ENCODE measurements at places on chromosomes 1 and 21.

- no peak for DNase-seq
Measured at GRCh38 chr1:224251741-224252146, 68.7 kb downstream of the DEGS1 start.

- DNase-seq, result no peak
Measured at GRCh38 chr1:204130981-204131892, 20.6 kb downstream of the ETNK2 start.

GRCh38 chr1:241944300-241944699, 13.3 kb upstream of the BECN2 start:
- no peak for DNase-seq

DNA sequence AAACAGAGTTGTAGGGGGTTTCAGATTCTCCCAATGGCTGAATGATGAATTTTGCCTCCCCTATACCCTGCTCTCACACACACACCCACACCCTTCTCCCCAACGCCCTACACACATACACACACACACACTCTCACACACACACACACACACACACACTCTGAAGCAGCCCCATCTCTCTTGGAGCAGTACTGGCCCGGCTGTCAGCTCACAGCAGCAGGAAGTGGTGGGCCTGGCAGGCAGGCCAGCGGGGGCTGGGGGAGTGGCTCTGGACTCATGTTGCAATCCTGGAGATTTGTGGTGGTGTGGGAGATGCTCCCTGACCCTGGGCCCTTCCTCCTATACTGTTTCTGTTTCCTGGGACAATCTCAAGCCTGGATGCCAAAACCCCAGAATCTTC, 2.2 kb downstream of the IKBKE start:
- DNase-seq, result no peak

- DNase-seq, result no peak
Measured at GRCh38 chr1:44707112-44707881, 23.7 kb downstream of the RNU5D-1 start.

GRCh38 chr1:214439352-214440119, 111.9 kb downstream of the PTPN14 start:
- peak; percentile 94 for DNase-seq

DNA sequence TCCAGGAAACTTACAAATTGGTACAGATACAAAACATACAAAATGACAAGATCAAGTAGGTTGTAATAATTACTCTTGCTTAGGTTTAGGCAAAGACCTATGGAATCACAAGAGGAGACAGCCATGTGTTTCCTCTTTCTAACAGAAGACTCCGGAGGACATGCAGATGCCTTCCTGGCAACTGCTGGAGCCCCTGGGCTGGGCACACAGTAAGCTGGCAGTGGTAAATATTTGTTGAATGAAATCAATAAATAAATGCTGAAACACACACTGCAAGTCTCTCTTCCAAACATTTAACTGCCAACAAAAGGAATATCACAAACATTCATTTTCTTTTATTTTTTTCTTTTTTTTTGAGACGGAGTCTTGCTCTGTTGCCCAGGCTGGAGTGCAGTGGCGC, 149.4 kb downstream of the SLC45A1 start:
- no peak for DNase-seq

- no peak for DNase-seq
Measured at GRCh38 chr1:234589064-234589800, 20.7 kb downstream of the IRF2BP2 start.

GRCh38 chr1:73755649-73756048, 442.3 kb downstream of the LRRIQ3 start:
- DNase-seq, result no peak

GRCh38 chr1:202367271-202367670, 18.8 kb downstream of the PPP1R12B start:
- peak; percentile 59 for DNase-seq

GRCh38 chr1:225998560-225999226, 450 bp downstream of the SDE2 start:
- DNase-seq, result no peak

- DNase-seq, result no peak
Measured at GRCh38 chr1:218209351-218209861, 75.7 kb upstream of the RRP15 start.

DNA sequence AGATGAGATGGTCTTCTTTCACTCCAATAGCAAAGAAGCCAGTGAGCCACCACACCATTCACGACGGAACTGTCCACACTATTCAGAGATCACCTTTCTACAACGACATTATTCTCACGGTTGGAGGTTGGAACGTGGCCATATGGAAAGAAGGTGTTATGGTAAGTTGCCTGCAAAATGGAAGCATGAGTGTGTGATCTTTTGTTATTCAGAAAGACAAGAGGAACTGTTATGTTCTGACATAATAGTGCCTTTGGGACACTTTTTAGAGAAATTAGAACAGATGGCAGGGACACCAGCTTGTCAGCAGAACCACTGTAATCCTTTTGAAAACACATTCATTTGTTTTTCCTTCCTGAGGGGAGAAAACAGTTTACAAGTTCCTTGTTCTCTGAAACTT, 75.8 kb upstream of the MCOLN3 start:
- peak; percentile 27 for DNase-seq

DNA sequence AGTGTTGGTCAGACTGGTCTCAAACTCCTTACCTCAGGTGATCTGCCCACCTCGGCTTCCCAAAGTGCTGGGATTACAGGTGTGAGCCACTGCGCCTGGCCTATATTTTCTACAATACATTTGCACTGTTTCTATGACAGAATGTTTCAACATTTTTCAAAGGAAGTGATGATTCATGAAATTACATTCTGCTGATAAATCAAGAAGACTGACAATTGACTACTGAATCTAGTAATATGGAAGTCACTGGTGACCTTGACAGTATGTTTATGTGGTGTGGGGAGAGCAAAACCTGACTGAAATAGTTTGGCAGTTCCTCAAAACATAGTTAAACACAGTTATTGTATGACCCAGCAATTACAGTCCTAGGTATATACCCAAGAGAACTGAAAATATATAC, 18.1 kb downstream of the LRIF1 start:
- DNase-seq, result no peak

DNA sequence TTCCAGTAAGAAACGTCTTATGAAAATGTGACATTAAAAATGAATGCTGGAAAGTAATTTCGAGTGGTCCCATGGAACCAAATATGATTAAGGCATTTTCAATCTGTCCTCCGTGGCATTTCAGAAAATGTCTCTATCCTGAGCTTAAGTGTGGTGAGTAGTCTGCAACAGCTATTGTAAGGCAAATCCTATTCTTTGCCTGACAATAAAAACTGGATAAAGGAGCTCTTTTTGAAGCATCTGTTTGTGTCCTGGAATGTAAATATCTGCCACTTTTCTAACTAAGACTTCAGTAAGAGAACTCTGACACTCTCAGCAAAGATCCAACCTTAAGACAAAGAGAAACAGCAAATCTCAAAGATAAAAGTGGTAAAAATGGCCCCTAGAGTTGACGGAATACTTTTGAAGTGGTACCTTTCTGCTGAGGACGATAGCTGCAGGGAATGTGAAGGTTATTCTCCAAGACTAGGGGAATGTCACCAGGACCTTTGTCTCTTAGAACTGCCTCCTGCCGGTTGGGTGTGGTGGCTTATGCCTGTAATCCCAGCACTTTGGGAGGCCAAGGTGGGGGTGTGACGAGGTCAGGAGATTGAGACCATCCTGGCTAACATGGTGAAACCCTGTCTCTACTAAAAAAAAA, 486.7 kb upstream of the ZP4 start:
- DNase-seq, result no peak

- DNase-seq, result no peak
Measured at GRCh38 chr1:47384083-47384482, 32.0 kb upstream of the FOXE3 start.

Measured in NCI-H2171 treated with DMSO at 0.1 percent for 48 hours (cell line).